ENCODE measurements at places on chromosomes 3 and 15.
A peak's percentile ranks its signal among the peaks of the same experiment; 100 is the strongest.

DNA sequence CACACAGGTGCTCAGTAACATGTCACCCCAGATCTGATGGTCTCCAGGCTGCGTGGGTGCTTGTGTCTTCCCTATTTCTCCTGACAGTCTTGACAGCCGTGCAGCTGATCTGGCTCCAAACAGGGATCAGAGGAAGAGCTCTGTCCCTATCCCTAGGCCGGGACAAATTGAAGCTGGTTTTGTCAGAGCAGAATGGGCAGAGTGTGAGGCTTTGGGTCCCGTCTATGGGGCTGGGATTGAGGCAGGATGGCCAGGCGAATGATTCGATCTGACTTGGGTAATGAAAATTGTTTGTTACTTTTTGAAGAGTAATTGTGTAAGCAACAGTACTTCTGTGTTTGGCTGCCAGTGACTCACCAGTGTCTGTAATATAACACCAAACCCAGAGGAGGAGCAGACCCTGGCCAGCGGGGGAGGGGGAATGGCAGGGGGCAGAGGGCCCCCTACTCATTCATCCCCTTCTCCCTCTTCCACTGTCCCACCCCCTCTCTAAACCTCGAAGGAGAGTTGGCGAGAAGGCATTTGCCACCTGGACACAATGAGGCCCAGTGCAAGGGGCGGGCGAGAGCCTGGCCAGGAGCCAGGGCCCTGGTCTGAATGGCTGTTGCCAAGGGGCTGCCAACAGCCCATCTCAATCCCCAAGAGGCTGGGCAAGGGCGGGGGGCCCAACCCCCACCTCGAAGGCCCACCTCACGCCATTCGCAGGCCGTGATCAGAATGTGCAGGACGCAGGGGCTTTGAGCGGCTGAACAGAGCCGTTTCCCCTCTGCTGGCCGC is 4.9 kb upstream of the MAGEF1 start:
- DNase-seq, result no peak

GRCh38 chr15:69313432-69314000 is 14.8 kb downstream of the PAQR5 start:
- DNase-seq, result no peak

DNA sequence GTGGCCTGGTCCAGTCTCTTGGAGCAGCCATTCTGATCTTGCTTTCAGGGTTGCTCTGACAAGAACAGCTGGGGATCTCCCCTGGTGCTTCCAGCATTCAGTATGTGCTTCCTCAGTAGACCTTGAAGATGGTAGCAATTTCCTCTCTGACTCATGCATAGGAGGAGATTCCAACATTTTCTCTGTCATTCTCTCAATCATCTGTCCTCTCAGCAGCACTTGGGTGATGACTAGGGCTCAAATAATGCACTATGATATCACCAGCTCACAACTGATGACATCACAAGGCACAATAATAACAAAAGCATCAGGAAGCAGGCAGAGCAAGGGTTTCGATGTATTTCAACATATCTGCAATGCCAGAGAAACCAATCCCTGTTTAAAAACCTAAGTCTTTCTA is 52.7 kb downstream of the NFKBIZ start:
- no peak for DNase-seq

- DNase-seq, result peak; percentile 97
Observed at GRCh38 chr3:47513125-47513929, at the start of gene ELP6. ELP6 (minus strand) TSS chr3:47513712; CDS start chr3:47513590, 122 bp downstream.

- no peak for DNase-seq
Observed at GRCh38 chr3:157956850-157957249, 149.4 kb downstream of the SHOX2 start.

DNA sequence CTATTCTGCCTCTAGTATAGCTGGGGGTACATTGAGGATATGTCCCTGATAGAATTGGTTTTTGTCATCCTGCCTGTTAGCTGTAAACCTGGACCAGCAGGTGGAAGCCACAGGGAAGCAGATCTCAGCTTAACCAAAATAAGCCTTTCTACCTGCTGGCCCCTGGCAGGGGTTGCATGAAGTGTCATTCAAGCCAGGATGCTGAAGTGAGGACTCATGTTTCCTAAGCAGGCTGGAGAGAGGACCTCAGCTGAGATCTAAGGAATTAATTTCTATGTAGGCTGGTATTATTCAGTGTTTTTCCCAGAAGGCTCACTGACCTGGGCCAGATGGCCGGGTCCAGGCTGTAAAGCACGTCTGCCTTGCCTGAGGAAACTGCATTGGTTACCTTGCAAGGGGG is 128.9 kb downstream of the MEGF11 start:
- no peak for DNase-seq

DNA sequence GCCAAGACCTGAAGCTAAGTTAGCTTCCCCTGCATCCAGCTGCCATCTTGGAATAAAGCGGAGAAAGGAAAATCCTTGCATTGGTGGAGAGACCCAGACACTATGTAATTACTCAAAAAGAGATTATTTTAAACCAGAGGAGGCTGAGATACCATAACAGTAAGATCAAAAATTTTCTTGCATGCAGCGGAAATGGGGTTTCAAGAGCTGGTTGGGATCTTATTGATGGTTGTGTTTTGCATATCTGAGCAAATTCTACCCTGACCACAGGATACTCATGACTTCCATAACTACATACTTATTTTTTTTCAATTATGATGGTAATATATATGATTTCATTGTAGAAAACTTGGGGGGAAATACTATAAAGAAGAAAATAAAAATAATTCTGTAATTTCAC is 17.5 kb downstream of the TMEM158 start:
- no peak for DNase-seq

DNA sequence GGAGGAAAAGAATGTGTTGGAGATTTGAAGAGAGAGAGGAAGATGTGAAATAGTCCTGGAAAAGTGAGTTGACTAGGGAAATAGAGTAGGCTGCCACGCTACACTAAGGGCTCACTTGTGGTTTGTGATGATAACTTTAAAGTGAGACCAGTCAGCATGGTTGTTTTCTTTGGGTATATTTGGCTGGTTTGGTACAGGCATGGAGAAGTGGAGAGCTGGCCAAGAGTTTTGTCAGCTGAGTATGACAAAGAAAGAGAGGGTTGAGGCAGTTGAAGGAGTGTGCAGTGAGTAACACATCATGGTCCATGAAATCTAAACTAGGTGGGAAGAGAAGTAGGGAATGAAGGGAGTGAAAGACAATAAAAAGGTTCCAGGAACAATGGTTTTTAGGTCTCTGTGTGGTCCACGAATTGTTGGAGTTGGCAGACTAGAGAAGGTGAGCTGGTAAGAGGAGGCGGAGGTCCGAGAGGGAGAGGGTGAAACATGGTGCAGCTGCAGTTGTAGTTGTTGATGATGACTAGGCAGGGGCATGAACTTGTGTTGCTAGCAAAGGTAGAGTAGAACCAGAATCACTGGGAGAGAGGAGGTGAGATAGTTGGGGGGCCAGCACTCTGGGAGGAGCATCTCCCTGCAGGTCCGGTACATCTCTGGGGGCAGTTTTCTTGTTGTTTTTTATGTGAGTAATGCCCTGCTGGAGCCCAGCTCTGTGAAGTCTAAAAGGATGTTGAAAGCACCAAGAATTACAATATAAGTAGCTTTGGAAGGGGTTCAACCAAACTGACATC is 21.0 kb downstream of the ZNF80 start:
- DNase-seq, result no peak

GRCh38 chr3:31288641-31289100 is 244.1 kb upstream of the STT3B start:
- DNase-seq, result no peak

DNA sequence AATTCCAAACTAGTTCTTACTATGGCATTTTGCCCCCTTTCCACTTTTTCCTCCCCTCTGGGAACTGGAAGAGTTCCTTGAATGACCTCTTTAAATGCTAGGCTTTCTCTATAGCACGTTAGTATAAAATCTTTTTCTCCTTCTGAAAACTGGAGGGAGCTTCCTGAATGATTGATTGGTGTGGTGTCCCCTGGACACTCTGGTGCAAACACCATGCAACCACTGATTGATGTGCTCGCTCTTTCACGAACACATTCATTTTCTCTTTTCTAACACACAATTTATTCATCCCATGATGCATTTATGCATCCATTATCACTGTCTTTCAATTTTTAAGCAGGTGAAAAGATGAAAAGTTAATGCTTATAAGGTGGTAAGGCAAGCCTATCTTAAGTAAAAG is 159.1 kb upstream of the NANOGP8 start:
- DNase-seq, result no peak

DNA sequence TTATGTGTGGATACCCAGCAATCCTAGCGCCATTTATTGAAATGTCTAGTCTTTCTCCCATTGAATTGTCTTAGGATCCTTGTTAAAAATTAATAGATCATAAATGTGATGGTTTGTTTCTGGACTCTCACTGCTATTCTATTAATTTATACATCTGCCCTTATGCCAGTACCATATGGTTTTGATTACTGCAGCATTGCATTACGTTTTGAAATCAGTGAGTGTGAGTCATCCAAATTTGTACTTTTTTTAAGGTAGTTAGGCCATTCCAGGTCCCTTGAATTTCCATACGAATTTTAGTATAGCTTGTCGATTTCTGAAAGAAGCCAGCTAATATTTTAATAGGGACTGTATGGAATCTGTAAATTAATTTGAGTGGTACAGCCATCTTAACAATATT is 648.6 kb upstream of the ZNF385D start:
- no peak for DNase-seq

GRCh38 chr15:92520914-92521623 is 127.4 kb downstream of the ST8SIA2 start:
- no peak for DNase-seq

DNA sequence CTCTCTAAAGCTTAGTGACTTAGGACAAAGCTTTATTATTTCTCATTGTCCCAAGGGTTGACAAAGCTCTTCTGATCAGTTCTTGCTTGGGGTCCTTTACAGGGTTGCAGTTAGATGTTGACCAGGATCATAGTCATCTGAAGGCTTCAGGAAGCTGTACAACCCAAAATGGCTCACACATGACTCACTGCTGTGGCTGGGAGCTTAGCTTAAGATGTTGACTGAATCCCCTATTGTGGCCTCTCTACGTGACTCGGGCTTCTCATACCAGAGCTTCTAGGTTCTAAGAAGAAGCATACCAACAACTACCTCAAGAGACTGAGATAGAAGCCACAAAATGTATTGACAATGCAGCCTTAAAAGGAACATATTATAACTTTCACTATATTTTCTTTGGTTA is 569.6 kb upstream of the ROBO2 start:
- DNase-seq, result no peak

DNA sequence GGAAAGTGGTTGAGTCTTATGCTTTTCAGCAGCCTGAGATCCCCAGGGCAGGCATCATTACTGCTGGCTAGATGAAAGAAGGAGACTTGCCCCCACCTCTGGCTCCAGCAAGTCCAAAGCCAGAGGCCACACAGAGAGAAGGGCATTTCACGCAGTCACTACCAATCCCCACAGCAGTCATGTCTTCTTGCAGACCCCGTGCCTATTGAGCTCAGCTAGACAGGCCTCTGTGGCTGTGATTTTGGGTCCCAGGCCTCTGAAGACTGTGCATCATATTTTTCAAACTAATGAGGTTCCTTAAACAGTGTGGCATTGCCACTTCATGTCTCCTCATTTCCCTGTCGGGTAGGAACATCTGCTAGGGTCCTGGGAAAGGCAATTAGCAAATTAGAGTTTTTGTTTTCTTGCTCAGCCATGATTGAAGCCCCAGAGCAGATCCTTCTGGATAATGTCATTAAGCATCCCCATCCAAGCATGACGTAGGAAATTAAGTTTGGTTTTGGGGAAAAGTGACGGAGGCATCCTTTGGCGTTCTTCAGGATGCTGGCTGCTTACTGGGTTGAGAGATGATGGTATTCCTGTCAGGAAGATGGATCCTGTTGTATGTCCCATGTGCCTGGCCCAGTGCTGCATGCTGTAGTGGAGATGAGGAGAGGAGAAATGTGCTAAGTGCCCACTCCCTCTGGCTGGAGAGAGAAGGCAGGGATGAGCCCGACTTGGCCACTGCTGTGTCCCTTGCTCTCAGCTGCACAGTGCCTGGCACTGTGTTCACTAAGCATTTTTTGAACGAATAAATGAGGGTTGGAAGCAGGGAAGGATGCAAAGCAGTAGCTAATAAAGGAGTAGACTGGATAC is 7.0 kb downstream of the SPSB4 start:
- DNase-seq, result no peak

Data from activated T-cell treated with anti-CD3 and anti-CD28 coated beads for 1 hour (primary cell).